ENCODE measurements at places on chromosomes 11 and 22.

DNA sequence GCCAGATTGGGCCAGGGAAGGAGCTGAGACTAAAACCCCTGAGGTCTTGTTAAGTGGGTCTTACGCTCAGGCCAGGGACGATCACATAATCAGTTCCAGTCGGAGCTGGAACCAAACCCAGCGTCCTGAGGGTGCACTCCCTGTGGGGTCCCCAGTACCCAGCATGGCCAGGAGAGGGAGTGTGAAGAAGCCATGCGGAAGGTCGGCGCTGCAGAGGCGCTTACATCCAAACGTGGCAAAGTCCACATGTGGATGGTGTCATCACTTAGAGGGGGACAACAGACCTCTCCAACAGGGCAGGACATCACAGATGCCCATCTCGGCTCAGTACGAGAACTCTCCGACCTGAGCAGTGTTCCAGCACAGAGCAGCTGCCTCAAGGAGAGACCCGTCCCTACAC lies 8.3 kb downstream of the ATP5MGL start:
- DNase-seq, result no peak

GRCh38 chr11:7638710-7639642 lies 34.3 kb downstream of the CYB5R2 start:
- no peak for DNase-seq

- no peak for DNase-seq
Observed at GRCh38 chr11:128551611-128552335, 35.6 kb downstream of the ETS1 start.

- no peak for DNase-seq
Observed at GRCh38 chr11:33725496-33725895, 10.7 kb downstream of the CD59 start.

- DNase-seq, result no peak
Observed at GRCh38 chr11:73308003-73308960, at the start of gene ARHGEF17. ARHGEF17 (plus strand) TSS chr11:73308276; CDS start chr11:73308639, 363 bp downstream.

- DNase-seq, result no peak
Observed at GRCh38 chr11:121337078-121337477, 44.5 kb downstream of the SC5D start.

- DNase-seq, result no peak
Observed at GRCh38 chr11:1012740-1013630, 23.5 kb downstream of the MUC6 start.

- DNase-seq, result no peak
Observed at GRCh38 chr11:114478768-114479167, 39.5 kb downstream of the REXO2 start.

DNA sequence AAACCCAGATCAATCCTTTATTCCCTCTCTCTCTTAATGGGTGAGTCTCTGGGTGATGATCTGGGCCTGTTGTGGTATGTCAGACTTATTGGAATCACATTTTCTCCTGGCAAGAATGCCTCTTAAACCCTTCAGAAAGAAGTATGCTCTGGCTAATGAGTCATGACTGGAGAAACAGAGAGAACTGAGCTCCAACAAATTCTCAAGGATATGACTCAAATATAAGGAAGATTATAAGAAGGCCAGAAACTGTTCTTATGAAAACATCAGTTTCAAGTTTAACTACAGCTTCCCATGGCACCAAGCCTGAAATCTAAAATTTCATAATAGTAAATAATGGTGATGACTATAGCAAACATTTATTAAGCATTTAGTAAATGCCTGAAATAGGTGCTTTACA lies 83.9 kb downstream of the OR5AK2 start:
- DNase-seq, result peak; percentile 97

- no peak for DNase-seq
Observed at GRCh38 chr11:115158053-115158452, 346.2 kb downstream of the CADM1 start.

DNA sequence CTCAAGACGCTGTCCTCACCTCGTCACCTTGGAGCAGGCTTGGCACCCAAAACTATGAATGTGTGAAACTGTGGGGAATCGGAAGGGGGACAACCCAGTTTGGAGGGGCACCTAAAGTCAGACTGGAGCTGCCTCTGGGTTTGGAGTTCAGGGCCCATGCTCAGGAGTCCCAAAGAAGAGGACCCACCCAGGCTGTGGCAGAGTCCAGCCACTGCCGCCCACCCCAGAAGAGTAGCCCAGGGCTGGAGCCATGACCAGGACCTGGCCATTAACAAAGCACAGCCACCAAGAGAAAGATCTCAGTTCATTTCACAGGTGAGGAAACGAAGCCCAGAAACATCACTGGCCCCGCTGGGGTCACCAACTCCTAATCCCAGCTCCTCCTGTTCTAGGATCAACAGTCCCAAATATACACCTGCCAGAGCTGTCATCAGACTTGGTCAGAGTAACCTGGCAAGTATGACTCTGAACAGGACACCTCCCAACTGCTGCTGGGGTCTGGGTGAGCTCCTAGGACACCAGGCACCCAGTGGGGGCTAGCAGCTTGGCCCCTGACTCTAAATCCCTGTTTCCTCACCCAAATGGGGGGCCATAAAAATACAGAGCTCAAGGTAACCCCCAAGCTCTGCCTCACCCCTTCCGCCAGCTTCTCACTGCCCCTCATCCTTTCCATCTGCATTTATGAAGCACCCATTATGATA lies 2.7 kb downstream of the RAB3IL1 start:
- DNase-seq, result no peak

GRCh38 chr11:3685923-3686322 lies 14.7 kb upstream of the CHRNA10 start:
- DNase-seq, result no peak

GRCh38 chr11:107819361-107820014 lies 39.1 kb downstream of the SLC35F2 start:
- DNase-seq, result no peak

DNA sequence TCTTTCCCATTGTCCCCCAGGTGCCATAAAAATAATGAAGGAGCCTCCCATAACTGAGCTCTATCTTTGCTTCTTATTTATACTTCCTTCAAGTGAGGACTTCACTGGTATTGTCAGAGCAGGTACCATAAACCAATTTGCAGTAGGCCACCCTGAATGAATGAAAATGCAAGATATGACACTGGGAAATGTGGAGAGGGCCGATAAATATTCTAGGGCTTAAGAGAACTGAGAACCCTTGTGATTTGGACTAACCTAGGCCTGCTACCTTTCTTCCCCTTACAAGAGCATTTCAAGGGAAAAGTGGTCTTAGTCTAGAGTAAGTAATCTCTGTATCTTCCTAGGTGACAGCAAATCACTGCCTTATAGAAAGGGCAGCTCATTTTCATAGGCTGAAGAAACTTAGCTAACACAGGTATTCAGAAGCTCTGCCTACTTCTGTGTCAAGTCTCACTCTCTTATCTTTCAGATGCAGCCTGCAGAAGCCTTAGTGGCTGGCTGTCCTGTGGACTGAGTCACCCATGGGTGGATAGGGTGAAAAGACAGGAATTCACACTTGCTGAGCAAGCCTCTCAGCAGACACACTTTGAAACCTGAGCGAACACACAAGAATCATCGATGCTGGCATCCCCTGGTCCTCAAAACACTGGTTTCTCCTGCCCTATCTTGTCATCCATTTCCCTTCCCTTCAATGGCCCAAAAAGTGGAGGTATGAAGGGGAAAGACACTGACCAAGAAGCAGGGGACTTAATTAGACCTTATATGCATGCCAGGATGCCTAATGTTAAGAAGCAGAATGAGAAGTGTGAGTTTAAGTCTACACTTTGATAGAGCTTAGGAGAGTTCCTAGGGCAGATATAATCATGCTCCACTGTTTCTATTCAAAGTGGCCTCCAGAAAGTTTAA lies 15.2 kb downstream of the NRIP3 start:
- DNase-seq, result no peak

- DNase-seq, result no peak
Observed at GRCh38 chr11:6529266-6529665, 32.2 kb downstream of the DNHD1 start.

DNA sequence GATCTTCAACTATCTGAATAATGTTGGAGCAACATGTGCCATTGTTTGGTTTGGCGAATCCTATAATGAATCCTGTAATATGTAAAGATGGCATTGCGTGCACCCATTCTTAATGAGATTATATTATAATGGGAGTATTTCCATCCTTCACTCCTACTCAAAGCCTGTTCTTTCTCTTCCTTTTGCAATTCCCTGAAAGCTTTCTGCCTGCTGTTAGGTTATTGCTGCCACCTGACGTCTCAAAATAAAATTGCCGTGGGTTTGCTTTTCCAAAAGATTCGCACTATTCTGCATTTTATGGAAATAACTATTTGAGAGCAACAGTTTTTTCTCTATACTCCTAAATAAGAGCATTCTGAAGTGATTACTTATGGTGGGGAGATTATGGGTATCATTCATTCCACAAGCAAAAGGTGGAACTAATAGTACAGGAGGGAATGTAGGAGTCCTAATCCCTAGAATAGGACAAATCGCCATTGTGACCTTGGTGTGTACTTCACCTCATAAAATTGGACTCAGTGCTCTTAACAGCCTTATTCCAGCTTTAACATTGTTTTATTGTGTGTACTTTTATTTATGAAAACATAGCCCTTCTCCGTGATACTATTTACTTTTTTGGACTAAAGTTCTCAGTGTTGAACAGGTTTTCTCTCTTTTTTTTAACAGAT lies 69.6 kb upstream of the ALKBH3 start:
- DNase-seq, result no peak

- DNase-seq, result no peak
Observed at GRCh38 chr22:49163258-49163959, 664.3 kb downstream of the BRD1 start.

GRCh38 chr22:45207981-45208664 lies 32.6 kb downstream of the KIAA0930 start:
- DNase-seq, result peak; percentile 78

DNA sequence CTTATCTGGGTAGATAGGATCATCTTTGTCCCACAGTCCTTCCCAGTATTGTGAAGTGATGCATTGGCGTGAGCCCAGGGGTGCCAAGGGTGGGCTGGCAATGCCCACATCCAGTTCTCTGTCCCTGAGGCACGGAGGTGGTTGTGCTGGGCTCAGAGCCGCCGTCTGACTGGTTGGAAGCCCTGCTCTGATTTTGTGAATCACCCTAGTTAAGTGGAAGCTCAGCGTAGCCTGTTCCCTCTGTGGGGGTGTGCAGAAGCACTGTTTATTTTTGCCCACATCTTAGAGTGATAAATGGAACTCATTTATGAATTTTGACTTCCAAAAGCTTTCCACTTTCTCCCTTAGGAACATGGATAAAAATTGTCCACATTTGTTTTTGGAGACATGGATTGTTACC lies 13.6 kb downstream of the BCR start:
- DNase-seq, result no peak

DNA sequence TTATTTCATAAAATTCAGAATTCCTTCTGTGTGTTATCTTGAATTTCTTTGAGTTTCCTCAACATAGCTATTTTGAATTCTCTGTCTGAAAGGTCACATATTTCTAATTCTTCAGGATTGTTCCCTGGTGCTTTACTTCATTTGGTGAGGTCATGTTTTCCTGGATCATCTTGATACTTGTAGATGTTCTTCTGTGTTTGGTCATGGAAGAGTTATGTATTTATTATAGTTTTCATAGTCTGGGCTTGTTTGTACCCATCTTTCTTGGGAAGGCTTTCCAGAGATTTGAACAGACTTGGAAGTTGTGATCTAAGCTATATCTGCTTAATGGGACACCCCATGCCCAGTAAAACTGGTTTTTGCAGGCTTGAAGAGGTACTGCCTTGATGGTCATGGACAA lies 149.6 kb downstream of the METTL15 start:
- DNase-seq, result no peak

GRCh38 chr22:19495562-19496323 lies 16.0 kb downstream of the CDC45 start:
- no peak for DNase-seq

DNA sequence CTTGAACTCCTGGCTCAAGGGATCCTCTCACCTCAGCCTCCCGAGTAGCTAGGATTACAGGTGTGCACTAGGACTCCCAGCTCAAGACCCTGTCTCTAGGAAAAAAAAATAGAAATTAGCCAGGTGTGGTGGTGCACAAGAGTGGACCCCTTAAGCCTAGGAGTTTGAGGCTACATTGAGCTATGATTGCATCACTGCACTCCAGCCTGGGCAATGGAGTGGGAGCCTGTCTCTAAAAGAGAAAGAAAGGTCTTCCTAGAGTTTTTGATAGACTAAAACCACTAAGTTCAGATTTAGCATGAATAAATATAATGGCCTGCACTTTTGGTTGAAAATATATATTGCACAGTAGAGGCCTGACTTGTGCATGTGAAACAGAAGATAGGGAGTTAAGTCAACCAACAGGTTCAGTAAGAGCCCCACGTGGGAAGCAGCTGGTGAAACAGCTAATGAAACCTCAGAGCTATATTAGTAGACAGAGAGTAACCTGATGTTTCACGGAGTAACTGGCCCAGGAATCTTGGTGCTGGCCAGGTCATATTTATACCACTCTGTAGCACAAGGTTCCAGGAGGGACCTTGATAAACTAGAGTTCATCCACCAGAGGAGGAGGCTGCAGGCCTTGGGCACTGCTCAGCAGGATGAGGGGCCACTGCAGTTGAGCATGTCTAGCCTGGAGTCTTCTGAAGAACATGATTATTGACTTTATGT lies 4.6 kb upstream of the MICAL3 start:
- no peak for DNase-seq

GRCh38 chr11:34205326-34206035 lies 100.1 kb downstream of the NAT10 start:
- no peak for DNase-seq

DNA sequence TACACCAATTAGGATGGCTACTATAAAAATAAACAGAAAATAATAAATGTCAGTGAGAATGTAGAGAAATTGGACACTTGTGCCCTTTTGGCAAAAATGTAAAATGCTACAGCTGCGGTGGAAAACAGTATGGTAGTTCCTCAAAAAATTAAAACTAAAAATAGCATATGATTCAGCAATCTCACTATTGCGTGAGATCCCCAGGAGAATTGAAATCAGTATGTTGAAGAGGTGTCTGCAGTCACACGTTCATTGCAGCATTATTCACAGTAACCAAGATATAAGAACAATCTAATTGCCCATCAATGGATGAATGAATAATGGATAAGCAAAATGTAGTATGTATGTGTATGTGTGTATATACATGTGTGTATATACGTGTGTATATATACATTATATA lies 6.8 kb downstream of the OR52N2 start:
- no peak for DNase-seq

DNA sequence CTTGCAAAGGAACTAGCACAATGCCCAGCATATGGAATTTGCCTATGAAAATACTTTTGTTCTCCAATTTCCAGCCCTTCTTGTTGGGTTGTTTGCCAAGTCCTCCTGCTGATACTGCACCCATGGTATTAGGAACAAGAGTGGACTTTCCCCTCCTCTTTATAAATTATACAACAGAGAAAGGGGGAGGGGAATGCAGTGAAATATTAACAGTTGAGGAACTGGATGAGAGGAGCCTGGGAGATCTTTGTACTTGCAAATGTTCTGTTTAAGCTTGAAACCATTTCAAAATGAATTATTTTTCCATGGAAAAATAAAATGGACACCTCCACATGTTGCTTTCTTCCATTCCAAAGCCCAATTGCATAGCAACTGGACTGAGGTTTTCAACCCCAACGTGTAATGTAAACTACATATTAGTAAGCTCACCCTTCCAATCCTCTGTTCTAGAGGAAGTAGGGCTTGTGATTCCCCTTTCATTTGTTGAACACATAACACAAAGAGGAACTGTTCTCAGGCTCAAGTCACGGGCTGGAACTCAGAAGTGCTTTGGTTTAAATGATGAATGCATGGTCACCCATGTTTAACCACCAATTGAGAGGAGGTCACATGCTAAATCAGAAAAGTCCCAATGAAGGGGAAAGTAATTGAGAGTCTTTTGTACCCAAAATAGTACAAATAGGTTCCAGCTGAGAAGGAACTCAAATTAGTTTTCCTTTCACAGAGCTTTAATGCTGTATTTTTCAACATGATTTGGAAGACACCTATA lies 66.2 kb upstream of the ZC3H12C start:
- DNase-seq, result no peak
